Activated T-cell treated with anti-CD3 and anti-CD28 coated beads for 48 hours (primary cell): ENCODE measurements at places on chromosomes 3 and 15.

DNA sequence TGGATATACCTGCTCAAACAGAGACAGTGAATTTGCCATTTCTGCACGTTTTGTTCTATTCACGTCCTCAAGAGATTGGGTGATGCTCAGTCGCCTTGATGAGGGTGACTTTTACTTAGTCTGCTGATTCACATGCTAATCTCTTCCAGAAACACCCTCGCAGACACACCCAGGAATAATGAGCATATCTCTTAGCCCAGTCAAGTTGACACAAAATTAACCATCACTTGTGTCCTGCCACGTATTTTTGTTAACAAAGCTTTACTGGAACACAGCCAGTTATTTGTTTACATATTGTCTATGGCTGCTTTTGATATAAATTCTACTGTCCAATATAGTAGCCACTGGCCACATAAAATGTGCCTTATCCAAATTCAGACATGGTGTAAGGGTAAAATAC is 218.3 kb downstream of the FHIT start:
- DNase-seq = no peak

GRCh38 chr3:126546549-126547239 is 12.0 kb downstream of the C3orf22 start:
- DNase-seq = no peak

DNA sequence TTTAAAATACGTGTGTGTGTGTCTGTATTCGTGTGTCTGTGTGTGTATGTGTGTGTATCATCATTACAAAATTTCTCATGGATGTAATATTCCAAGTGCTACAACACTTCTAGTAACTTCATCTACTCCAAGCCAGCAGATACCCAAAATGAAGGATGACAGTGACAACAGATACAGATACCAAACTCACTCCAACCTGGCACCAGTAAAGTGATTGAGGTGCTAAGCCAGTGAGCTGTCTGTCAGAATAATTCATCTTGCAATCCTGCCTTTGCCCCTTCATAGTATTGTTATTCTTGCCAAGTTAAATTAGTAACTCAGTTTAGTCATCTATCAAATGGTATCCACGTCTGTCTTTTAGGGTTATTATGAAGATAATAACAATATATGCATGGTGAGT is 58.1 kb downstream of the PLOD2 start:
- no peak for DNase-seq

- no peak for DNase-seq
These were observed 530 bp upstream of the PCOLCE2 start for GRCh38 chr3:142889212-142890014.

DNA sequence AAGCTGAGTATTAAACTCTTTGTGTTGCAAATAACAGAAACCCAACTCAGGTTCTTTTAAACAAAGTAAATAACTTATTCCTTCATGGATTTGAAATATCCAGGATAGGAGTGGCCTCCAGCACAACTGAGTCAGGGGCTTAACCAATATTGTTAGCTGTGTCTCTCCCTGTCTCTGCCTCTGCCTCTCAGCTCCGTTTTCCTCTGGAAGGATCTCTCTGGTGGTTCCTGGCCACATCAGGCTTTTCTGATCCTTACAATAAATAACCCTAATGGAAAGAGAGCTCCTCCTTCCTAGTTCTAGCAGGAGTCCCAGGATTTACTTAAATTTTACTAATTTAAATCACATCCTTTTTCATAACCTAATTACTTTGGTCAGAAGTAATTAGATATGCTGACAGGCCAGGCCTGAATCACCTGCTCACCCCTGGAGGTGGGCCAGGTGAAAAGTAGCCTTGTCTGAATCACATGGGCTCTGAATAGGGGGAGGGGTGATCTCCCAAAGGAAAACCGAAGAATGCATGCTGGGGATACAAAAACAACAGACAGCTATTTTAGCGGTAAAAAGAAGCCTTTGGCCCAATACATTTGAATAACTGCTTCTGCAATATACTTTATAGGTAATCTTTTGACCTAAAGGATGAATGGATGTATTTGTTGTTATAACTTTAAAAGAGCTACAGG is 75.4 kb downstream of the REC114 start:
- no peak for DNase-seq
